ENCODE measurements at places on chromosomes 5 and 9. TPM values are rescaled to one million over a fixed set of nuclear protein-coding genes. Genes with fewer than 3 reads are reported as not detected.

GRCh38 chr5:93632327-93632726 lies 49.3 kb downstream of the NR2F1 start:
- DNase-seq: no peak

GRCh38 chr9:14027116-14027800 lies 286.7 kb downstream of the NFIB start:
- DNase-seq: no peak

DNA sequence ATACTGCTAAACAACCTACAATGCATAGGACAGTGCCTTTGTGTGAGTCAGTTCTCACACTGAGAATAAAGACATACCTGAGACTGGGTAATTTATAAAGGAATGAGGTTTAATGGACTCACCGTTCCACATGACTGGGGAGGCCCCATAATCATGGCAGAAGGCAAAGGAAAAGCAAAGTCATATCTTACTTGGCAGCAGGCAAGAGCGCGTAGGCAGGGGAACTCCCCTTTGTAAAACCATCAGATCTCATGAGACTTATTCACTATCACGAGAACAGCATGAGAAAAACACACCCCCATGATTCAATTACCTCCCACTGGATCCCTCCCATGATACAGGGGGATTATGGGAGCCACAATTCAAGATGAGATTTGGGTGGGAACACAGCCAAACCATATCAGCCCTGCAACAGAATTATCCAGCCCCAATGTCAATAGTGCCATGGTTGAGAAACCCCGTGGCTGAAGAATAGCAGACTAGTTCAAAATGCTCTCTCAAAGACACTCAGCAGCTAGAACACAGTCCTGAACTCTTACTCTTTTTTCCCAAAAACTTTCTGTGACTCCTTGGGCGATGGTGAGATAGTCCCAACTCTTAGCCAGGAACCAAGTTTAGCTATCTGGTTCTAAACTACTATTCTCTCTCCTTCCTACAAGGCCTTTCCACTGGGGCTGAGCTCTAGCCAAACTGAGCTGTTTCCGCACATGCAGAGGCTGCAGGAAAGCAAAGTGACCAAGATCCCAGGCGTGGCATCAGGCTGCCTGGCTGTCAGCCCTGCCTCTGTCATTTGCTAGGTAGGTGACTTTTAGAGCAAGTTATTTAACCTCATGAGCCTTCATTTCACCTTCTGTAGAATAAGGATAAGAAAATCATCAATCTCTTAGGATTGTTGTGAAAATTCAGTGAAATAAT lies 21.7 kb downstream of the FAT2 start:
- DNase-seq: no peak

- no peak for DNase-seq
Measured at GRCh38 chr5:15431923-15432322, 68.1 kb upstream of the FBXL7 start.

The HSD17B3 gene
- 4.9 TPM for total RNA-seq

The FIBCD1 gene
- total RNA-seq: not detected

- no peak for DNase-seq
Measured at GRCh38 chr5:40437452-40437861, 242.3 kb upstream of the PTGER4 start.

GRCh38 chr9:93072383-93072795 lies 13.9 kb downstream of the SUSD3 start:
- DNase-seq: no peak

The LPAR1 gene
- total RNA-seq: 85.1 TPM

GRCh38 chr5:68282001-68282400 lies 66.4 kb downstream of the PIK3R1 start:
- DNase-seq: no peak

The SPINK4 gene
- not detected for total RNA-seq

DNA sequence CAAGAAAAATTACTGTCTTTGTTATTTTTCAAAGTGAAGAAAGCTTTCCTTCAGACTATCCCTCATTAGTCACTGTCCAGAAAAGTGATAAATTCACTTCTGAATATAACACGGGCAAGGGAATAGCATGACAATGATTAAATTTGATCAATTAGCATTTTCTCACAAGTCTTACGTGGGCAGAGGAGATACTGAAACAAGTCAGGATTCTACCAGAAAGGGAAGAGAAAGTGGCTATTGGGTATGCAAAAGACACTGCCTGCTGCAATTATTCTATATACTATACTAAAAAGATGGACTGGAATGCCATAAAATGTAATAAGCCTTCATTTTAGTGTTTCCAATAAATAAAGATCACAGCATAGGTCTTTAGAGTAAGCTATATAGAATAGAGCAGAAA lies 7.4 kb downstream of the COX7C start:
- DNase-seq: no peak

The C9 gene
- total RNA-seq: not detected

- no peak for DNase-seq
Measured at GRCh38 chr9:130188860-130189481, 16.8 kb downstream of the NCS1 start.

GRCh38 chr5:172411484-172412072 lies 42.7 kb downstream of the SH3PXD2B start:
- no peak for DNase-seq

DNA sequence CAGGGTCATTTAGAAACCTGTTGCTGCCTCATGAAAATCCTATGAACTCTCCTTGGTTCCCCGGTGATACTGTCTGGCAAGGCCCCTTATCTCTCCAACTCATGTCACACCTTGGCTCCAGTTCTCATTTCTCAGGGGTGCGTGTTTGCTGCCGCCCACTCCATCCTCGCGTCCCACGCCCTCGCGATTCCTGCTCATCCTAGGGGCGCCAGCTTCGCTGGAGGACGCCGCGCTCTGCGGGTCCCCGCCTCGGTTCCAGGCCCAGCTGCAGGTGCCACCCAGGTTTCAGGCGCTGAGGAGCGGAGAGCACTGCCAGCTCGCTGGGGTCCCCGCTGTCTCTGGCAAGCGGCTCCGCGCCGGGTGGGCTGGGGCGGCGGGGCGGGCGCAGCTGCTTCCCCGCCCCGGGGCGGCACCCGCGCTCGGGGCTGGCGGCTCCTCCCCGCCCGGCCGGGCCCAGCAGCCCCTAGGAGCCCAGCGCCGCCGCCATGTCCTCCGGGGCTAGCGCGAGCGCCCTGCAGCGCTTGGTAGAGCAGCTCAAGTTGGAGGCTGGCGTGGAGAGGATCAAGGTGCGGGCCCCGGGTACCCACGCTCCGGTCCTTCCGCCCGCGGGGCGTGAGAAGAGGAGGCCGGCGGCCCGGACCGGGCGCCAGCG lies at the start of gene GNG10:
Gene GNG10 (plus strand): TSS at position 456 of the 652 bp plus-strand sequence. CDS start 30 bp downstream, at position 486.
- peak; percentile 4 for DNase-seq

- DNase-seq: no peak
Measured at GRCh38 chr9:125258160-125258785, 3.4 kb upstream of the GAPVD1 start.

DNA sequence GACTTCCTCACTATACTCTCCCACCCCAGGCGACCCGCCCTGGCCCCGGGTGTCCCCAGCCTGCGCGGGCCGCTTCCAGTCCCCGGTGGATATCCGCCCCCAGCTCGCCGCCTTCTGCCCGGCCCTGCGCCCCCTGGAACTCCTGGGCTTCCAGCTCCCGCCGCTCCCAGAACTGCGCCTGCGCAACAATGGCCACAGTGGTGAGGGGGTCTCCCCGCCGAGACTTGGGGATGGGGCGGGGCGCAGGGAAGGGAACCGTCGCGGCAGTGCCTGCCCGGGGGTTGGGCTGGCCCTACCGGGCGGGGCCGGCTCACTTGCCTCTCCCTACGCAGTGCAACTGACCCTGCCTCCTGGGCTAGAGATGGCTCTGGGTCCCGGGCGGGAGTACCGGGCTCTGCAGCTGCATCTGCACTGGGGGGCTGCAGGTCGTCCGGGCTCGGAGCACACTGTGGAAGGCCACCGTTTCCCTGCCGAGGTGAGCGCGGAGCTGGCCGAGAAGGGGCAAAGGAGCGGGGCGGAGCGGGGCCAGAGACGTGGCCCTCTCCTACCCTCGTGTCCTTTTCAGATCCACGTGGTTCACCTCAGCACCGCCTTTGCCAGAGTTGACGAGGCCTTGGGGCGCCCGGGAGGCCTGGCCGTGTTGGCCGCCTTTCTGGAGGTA lies 2.1 kb downstream of the CA9 start:
- no peak for DNase-seq

The DRD1 gene
- total RNA-seq: 0.41 TPM

The RECK gene
- 30.5 TPM for total RNA-seq

GRCh38 chr9:22107202-22108045 lies 98.3 kb upstream of the CDKN2B start:
- DNase-seq: no peak

The OTP gene
- not detected for total RNA-seq

DNA sequence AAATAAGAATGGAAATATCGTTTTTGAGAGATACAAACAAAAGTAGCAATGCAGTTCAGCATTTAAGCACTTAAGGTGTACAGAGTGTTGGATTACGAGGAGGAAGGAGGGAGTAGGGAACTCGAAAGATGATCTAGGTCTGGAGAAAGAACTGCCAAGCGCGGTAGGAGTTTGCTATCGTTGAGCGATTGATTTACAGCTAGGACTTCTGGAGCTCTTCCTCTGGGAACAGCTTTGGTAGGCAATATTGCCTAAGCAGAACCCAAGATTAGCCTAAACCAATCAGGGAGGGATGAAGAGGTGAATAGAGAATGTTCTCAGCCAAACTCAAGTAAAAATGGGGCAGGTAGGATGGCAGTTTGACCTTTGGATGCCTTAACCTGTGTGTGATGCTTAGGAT lies 965 bp downstream of the CLTA start:
- no peak for DNase-seq

The PTGR1 gene
- 34.4 TPM for total RNA-seq

DNA sequence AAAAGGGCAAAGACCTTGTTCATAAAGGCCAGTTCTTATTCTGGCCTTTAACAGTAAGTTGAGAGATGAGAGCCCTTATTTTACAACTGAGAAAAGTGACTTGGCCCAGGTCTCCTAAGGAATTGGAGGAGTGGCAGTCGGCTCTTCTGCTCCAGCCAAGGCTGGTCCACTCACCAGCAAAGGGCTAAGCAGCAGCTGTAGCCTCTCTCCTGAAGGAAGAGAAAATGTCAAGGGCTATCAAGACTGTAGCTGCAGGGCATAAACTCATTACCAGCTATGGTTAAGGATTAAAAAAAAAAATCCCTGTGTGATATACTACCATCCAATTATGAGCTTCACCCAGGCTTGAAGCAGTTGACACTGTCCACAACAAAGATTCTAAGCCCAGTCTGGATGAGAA lies 138.6 kb upstream of the RAD23B start:
- no peak for DNase-seq

DNA sequence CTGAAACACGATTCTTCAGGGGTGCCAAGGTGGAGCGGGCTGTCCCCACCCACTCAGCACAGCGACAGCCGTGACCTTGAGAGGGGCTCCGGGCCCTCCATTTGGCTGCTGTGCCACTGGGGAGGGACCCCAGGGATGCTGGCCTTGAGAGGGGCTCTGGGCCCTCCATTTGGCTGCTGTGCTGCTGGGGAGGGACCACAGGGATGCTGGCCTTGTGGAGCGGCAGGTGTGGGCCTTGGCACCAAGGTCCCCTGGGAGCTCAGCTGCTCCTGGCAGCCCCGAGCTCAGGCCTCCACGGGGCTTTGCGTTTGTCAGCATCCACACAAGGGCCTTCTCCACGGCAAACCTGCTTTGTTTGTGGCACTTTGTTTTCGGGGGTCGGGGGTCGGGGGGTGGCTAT lies 137.6 kb upstream of the LPCAT1 start:
- DNase-seq: no peak

DNA sequence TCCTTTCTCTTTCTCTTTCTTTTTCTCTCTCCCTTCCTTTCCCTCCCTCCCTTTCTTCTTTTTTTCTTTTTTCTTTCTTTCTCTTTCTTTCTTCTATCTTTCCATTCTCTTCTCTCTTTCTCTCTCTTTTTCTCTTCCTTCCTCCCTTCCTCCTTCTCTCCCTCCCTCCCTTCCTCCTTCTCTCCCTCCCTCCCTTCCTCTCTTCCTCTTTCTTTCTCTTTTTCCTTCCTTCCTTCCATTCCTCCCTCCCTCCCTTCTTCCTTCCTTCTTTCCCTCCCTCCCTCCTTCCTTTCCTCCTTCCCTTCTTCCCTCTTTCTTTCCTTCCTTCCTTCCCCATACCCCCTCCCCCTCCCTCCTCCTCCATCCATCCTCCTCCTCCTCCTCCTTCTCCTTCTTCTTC lies 243.3 kb upstream of the CTNND2 start:
- DNase-seq: no peak

DNA sequence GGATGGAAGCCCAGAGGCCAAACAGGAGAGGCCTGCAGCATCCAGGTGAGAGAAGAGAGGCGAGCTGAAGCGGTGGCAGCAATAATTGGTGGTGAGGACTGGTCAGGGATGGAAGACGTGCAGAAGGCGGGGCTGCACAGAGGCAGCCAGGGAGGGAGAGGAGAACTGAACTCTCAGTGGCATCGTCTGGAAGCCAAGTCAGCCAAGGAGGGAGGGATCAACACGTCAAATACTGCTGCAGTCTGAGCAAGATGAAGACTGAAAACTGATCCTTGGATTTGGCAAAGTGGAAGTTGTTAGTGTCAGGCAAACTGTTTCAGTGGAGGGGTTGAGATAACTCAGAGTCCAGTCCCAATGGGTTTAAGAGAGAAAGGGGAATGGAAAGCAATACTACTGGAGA lies 145.4 kb downstream of the CDK5RAP2 start:
- DNase-seq: no peak

DNA sequence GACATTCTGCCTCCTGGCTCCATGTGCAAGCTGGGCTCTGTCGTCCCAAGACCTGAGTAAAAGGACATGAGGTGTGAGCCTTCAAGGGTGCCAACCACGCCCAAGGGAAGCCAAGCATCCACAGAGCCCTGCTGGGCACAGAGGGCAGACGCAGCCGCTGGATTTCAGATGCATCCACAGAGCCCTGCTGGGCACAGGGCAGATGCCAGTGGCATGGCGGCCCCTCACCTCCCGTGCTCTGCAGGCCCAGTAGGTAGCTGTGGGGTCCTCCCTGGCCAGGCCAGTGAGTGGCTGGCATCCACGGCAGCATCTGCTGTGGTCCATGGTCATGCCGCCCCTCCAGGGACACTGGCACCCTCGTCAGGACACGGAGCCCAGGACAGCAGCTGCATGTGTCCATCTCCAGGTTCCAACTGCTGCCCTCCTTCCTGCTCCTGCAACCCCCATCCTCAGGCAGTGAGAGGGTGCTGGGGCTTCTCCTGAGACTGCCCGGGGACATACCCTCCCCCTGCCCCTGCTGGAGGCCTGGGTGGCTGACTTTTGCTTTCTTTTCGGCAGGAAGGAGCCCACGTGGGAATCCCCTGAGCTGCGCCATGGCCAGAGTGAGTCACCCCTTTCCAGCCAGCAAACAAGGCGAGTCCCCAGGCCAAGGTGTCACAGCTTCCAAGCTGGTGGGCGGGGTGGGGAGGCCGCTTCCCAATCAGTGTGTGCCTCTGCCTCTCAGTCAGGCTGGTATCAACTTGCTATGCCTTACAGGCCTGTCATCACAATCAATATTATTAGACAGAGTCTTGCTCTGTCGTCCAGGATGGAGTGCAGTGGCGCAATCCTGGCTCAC lies 4.0 kb upstream of the TRAF2 start:
- DNase-seq: no peak

DNA sequence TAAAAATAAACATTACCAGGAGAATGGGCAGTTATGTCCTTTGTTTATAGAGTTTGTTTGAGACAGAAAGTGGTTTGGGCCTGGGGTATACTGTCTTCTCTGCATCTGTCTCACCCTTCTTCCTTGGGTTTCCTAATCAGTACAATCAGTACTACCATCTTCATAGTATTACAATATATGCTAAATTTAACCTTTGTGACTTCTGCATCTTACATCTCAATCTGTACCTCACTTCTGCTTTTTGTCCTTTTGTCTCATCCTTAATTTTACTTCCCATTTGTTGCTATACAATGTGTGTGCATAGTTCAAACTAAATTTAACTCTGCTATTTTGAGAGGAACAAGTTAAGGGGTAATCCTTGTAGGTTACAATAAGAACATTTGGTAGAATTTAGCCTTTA lies 19.6 kb downstream of the FBXO38 start:
- no peak for DNase-seq

GRCh38 chr5:167895899-167896659 lies 395.4 kb upstream of the WWC1 start:
- no peak for DNase-seq

All from thoracic aorta (tissue), 2 donors.